ENCODE measurements at places on chromosomes 6 and 20.

- DNase-seq, result no peak
Observed at GRCh38 chr6:16498237-16498636, 259.9 kb downstream of the GMPR start.

DNA sequence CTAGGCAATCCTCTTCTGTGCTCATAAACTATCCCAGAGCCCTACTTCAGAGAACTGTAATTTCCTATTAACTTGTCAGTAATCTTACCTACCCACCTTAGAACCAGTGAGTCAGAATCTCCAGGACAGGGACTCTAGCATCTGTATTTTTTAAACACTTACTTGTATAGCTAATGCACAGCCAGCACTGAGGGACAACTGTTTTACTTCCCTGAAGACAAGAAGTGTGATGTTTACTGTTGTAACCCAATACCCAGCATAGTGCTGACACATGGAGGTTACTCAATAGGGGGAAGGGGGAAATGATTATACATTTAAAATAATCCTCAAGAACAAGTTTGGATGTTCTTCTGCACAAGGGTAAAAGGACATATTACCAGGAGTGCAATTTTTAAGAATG is 130.8 kb downstream of the BTBD9 start:
- DNase-seq, result peak; percentile 52

GRCh38 chr20:35307666-35308653 is 15.7 kb upstream of the FAM83C start:
- peak; percentile 72 for DNase-seq

- DNase-seq, result peak; percentile 58
Observed at GRCh38 chr6:43436577-43437282, 9.4 kb downstream of the ABCC10 start.

GRCh38 chr6:138520463-138520862 is 21.2 kb upstream of the NHSL1 start:
- DNase-seq, result no peak

DNA sequence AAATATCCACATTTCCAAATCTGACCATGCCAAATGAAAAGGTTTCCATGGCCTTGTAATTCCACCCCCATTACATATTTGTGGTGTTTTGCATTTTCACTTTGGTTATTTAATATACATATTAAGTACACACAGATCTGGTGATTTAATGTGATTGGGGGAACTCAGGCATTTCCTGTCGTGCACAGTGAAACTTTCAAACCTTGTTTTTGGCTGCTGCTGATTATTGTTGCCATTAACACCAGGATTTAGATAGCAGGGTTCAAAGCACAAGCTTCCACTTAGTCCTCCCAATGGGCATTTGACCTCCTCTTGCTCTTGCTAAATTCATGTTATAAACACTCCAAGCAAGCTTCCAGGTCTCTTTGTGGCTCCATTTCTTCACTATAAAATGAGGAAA is 166.5 kb downstream of the SOBP start:
- no peak for DNase-seq

DNA sequence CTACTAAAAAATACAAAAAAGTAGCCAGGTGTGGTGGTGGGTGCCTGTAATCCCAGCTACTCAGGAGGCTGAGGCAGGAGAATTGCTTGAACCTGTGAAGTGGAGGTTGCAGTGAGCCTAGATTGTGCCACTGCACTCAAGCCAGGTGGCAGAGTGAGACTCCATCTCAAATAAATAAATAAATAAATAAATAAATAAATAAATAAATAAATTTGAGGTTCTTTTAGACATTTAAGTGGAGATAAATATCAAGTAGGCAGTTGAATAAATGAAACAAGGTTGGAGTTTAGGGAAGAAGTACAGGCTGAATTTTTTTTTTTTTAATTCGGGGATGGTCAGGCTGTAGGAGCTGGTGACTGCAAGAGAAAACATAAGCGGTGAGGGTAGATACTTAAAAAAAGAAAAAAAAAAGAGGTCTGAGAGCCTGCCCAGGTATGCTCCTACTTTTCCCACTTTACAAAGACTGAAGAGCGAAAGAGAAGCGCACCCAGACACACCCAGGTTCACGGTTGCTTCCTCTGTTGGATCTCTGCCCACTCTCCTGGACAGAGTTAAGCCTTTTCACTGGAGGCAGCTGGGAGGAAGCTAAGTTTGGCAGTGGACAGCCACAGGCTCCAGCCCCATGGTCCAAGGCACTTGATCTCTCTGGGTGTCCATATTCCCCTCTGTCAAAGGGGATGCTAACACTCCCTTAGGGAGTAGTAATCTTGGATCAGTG is 100.9 kb upstream of the PRDM1 start:
- DNase-seq, result no peak

DNA sequence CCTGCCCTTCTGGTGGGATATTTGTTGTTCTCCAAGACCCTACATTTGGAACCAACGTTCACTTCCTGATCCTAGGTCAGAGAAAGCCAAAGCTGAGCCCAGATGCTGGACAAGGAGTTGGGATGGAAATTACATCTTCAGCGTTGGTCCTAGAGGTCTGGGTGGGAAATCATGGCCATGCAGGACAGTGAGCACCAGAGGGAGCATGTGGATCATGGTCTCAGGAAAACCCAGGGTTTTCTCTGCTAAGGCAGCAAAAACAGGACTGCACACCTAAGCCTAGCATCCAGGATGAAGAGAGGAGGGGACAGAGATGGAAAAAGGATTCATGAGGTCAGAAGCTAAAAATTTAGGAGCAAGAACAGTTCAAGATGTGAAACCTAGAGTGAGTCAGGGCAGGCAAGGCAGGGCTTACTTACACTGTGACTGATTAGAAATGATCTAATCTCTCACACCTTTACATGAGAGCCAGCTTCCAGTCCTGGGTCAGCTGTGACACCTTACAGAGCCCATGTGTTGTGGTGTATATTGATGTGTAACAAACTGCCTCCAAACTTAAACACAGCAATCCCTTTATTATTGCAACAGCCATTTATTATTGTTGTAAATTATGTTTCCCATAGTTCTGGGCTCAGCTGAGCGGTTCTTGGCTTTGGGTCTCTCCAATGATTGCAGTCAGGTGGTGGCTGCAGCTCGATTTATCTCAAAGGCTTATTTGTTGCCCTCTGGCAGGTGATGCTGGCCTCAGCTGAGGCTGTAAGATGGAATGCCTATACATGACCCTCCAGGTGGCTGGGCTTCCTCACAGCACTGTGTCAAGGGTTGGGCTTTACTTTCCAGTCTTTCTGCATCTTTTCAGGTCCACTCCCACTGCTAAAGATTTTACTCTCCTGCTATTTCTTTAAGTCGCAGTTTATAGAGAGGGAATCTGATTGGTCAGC is 6.5 kb downstream of the C20orf202 start:
- DNase-seq, result no peak

DNA sequence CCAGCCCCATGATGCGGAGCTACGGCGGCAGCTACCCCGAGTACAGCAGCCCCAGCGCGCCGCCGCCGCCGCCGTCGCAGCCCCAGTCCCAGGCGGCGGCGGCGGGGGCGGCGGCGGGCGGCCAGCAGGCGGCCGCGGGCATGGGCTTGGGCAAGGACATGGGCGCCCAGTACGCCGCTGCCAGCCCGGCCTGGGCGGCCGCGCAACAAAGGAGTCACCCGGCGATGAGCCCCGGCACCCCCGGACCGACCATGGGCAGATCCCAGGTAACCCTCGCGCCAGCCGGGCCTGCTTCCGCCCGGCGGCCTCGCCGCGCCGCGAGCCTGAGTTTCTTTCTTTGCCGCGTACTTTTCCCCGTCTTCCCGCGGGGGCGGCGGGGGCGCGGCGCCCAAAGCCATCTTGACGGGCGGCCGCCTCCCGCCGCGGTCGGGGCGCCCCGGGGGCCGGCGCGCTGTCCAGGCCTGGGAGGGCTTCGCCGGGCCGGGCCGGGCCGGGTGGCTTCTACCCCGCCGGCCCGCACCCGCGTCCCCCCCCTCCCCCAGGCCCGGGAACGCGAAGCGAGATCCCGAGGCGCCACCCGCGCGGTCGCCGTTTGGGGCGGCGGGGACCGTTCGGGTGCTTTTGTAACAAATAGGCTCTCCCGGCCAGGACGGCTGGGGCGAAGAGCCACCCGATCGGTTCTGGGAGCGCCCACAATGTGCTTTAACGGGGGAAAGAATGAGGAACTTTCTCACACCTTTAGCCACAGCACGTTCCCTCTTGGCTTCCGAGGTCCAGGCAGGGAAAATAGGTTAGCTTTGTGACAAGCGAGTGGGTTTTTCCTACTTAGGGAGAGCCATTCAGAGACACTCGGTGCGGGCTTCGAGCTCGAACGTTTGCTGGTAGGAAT is 2.3 kb downstream of the ARID1B start:
- DNase-seq, result no peak

DNA sequence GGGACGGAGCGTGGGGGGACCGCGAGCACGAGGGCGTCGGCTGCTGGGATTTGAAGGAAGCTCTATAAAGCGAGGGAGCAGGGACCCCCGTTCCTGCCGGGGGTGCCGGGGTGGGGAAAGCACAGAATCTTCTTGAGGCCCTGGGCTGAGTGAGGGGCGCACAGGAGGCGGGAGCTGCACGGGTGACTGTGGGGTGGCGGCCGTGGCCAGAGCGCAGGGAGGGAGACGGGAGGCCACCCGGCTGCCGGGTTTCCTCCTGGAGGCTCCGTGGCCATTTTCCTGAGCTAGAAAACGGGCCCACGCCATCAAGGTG is 385.1 kb downstream of the SMOC2 start:
- no peak for DNase-seq

DNA sequence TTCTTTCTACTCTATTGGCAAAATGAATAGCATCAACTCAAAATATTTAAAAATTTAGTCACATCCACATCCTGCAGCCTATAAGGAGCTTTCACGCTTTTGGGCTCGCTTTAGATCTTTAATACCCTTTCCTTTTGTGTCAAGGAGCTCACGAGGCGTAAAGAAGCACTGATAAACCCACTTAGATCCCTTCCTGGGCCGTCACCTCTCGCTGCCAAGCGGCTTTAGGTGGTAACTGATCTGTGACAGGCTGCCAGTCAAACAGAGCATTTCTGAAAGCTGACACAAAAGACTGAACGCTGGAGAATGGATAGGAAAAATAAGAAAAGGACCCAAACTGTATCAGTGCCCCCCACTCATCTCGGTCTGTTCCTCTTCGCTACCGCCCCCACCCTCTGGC is 385.7 kb upstream of the MMS22L start:
- no peak for DNase-seq

GRCh38 chr6:9044426-9044825 is 609.1 kb upstream of the SLC35B3 start:
- DNase-seq, result no peak

- DNase-seq, result no peak
Observed at GRCh38 chr6:13561624-13562267, 12.7 kb upstream of the SIRT5 start.

DNA sequence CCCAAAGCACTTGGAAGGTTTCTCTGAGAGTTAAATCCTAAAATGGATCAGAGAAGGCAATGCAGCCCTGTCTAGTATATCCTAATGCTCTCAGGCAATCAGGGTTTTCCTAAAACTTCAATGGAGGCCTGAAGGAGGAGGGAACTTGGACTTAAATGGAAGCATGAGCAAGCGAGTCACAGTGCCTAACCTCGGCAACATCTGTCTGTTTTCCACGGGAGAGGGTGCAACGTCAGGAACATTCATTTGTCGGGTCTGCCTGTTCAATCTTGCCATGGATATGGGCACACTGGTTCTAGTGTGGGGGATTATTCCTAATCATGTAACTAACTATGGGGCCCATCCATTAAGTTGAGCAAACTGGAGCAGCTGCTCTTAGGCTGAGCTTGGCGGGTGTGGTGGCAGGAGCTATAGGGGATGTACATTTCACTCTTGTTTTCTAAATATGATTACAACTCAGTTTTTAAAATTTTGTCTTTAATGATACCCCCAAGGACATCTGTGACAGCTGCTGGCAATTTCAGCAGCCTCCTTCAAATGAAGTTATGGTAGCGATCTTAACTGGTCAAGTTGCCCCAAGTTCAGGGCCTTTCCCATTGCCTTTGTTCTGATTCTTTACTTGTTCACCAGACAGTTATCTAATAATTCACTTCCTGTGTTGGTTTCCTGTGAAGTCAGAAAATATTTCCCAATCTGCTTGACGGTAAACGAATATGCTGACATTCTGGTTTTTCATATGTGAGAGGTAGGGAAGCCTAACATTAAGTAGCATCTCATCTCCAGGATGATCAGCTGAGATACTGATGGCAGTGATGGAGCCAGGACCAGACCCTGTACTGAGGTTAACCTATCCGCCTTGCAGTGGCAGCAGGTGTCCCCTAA is 21.6 kb downstream of the DSE start:
- DNase-seq, result no peak

DNA sequence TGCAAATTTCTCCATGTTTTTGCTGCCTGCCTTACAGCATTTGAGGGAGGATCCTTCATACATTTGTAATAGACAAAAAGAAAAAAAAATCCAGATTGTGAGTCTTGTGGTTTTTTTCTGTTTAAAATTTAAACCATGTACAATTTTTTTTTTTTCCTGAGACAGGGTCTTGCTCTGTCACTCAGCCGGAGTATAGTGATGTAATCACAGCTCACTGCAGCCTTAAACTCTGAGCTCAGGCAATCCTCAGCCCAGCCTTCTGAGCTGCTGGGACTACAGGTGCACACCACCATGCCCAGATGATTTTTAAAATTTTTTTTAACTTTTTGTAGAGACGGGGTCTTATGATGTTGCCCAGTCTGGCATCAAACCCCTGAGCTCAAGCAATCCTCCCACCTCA is 97.0 kb downstream of the GCLC start:
- DNase-seq, result no peak

DNA sequence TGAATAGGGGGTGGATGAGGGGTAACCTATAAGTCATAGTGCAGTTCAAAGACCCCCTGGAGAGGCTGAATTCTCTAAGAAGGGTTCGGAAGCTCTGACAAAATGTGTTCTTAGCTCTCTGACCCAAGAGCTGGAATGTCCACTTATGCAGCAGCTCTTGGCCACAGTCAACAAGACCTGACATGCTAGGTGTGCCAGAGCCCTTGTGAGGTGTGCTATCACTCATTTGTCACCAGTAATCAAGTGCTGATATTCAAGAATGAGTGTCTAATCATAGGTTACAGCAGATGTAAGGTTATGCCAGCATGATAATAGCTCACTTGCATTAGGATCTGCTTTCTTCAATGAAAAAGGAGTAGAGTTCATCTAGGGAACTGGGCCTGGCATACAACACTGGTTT is 28.1 kb downstream of the TOMM6 start:
- no peak for DNase-seq

- DNase-seq, result no peak
Observed at GRCh38 chr6:12014027-12014872, 2.1 kb downstream of the HIVEP1 start.
